ENCODE measurements at places on chromosomes 6 and 20.

- DNase-seq: no peak
Observed at GRCh38 chr20:62529896-62530642, 54.3 kb upstream of the GATA5 start.

- DNase-seq: no peak
Observed at GRCh38 chr20:2900845-2901592, 27.7 kb downstream of the PTPRA start.

DNA sequence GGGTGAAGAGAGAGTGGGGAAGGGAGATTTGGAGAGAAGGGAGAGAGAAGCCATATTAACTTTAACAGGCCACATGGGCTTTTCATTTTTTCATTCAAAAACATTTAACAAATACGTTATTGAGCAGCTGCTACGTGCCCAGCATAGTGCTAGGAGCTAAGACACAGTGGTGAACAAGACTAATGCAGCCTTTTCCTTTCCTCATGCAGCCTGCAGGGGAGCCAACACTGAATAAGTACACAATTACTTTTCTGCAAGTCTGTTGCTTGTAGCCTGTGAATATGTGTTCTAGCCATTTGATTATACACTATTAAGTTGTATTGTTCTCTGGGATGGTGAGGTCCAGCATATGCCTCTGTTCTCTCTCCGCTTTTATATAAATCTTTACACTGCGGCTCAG, 1.9 kb upstream of the BLOC1S5 start:
- no peak for DNase-seq

GRCh38 chr6:104527761-104528415, 331.8 kb downstream of the HACE1 start:
- DNase-seq: no peak

GRCh38 chr6:22368794-22369193, 72.0 kb upstream of the PRL start:
- DNase-seq: no peak

DNA sequence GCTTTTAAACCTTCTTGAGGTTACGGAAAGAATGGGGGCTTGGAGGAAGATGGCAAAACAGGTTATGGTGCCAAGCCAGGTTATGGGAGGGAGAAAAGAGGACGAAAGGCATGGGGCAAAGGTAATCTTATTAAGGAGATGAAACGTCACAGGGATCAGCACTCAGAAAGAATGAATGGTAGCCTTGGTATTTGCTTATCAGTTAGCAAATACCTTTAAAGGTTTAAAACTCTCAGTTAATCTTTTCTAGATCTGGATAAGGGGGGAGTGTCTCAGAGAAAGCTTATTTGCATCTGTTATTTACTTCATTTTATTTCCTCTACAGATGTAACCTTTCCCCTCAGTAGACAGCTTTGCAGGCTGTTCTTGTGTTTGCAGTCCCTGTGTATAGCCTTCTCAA, 55.5 kb upstream of the EEF1E1 start:
- no peak for DNase-seq
